CD4-positive, CD25-positive, alpha-beta regulatory T cell (primary cell): ENCODE measurements at places on chromosomes 7 and 10. TPM values are rescaled to one million over a fixed set of nuclear protein-coding genes. Genes with fewer than 3 reads are reported as not detected.

GRCh38 chr7:101942603-101943210, 125.3 kb downstream of the CUX1 start:
- no peak for DNase-seq

DNA sequence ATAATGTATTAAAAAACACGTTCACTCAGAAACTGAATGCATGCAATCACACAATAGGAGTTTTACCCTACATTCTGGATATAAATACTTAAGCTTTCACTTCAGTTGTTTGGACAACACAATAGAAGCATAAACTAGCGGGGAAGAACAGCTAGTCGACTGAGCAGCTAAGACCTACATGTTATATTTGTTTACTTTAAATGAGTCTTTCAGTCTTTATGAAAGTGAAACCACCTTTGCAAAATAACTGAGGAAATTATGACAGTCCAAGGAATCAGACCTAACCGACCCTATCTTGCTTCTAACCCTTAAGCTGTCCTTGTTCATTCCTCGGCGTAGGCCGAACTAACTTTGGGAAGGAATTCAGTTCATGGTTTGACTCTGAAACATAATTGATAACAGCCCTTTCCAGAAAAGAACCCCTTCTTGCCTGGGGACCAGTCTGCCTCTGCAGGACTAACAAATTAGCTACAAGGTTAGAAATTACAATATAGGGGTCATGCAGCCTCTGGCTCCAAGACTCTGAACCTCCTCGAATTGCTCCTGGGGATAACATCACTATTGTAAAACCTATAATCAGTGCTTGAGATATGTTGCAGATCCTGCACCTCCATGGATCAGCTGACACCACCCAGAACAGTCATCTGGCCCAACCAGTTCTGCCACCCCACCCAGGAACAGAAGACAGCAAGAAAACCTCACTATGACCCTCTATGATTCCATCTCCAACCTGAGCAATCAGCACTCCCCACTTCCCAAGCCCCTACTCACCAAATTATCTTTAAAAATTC, 185.1 kb upstream of the KLF6 start:
- DNase-seq = no peak

GRCh38 chr10:80079312-80079719, 851 bp downstream of the TMEM254 start:
- DNase-seq = no peak

- no peak for DNase-seq
Measured at GRCh38 chr10:67050415-67050814, 124.6 kb downstream of the LRRTM3 start.

GRCh38 chr7:64945503-64946175, 42.6 kb downstream of the ZNF273 start:
- no peak for DNase-seq

- DNase-seq = no peak
Measured at GRCh38 chr7:129843978-129844840, 108.6 kb downstream of the UBE2H start.

GRCh38 chr10:62384057-62384446, 9.9 kb downstream of the ZNF365 start:
- peak; percentile 86 for DNase-seq

- no peak for DNase-seq
Measured at GRCh38 chr10:11169976-11170375, 152.3 kb downstream of the CELF2 start.

DNA sequence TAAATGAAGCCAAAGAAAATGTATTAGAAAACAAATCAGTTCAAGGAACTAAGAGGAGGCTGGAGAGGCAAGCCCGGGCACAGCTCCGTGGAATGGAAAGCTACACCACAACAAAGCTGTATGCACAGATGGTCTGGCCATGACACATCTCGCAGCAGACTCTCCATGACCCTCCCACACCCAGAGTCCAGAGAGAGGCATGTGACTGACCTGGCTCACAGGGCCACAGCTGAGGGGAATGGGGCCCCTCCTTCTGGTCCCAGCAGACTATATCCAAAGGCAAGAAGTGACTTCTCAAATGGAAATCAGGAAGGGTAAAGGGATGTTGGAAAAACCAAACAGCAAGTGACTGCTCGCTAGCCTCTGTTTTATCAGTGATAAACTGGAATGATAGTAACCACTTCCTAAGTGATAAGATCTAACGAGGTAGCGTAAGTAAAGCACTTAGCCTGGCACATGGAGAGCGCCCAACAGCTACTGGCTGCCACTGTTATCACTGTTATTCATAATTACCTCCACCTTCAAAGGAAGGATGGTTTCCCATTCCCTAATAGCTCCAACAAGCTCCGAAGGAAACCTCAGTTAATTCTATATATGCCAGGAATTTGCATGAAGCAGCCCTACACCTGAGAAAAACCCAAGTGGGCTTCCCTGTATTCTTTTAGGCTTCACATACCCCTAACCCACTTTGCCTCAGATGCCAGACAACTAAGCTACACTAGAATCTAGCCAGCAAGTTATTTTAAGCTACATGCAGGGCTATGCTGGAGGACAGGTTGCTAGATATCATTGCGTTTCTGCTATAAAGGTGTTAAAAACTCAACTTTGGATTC, 8.4 kb downstream of the OSBPL3 start:
- DNase-seq = no peak

CNPY1 gene
- not detected for polyA plus RNA-seq

COL17A1 gene
- not detected for polyA plus RNA-seq

SLC29A3 gene
- polyA plus RNA-seq = 9.4 TPM

WEE2 gene
- polyA plus RNA-seq = not detected
